Keratinocyte (primary cell): ENCODE measurements at places on chromosomes 1 and 21. TPM values are rescaled to one million over a fixed set of nuclear protein-coding genes. Genes with fewer than 3 reads are reported as not detected.

Gene KIF21B
- polyA plus RNA-seq, result 0.17 to 0.20 TPM (median 0.17 TPM) in 3 replicates

Gene ZNF683
- polyA plus RNA-seq, result not detected in 3 replicates

Gene RPE65
- polyA plus RNA-seq, result not detected in 3 replicates

GRCh38 chr1:101854271-101854670, 142.5 kb downstream of the OLFM3 start:
- DNase-seq, result no peak

- no peak for DNase-seq
Observed at GRCh38 chr1:46183926-46184557, 7.8 kb upstream of the P3R3URF start.

- no peak for DNase-seq
Observed at GRCh38 chr1:181180407-181181031, 92.0 kb downstream of the IER5 start.

- no peak for DNase-seq
Observed at GRCh38 chr1:203986887-203987461, 85.9 kb upstream of the SOX13 start.
